ENCODE measurements at places on chromosomes 2 and 18.

- no peak for DNase-seq
Observed at GRCh38 chr18:33706391-33706790, 128.4 kb downstream of the ASXL3 start.

DNA sequence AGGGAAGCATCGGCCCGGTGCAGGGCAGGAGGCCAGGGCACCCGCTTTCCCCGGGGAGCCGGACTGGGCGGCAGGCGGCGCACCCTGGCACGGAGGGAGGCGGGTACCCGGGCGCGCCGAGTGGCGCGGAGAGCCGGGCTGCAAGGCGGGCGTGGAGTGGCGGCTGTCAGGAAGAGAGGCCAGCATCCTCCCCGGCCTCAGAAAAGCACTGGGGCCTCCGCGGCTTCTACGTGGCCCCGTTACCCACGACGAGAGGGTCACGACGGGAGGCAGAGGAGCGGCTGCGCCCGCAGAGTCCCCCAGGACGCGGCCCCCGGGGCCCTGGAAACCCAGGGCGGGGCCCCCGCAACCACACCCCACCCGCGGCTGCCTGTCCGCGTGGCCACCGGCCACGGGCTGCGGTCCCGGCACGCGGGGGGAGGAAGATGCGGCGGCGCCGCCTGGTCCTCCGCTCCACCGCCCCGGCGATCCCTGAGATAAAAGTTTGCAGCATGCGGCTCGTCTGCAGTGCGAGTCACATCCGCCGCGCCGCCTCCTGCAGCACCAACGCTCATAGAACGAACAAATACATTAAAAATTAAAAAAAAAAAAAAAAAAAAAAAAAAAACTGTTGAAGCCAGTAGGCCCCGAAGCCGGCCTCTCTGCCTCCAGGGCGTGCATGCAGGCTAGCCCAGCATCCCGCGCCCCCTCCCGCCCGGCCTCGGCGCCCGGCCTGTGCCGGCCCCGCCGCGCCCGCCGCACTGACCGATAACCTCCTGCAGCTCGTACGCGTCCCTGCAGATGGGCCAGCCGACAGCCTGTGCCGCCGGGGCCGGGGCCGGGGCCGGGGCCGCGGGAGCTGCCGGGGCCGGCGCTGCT is 683 bp downstream of the STK39 start:
- DNase-seq, result peak; percentile 36

GRCh38 chr2:106158871-106159270 is 35.2 kb downstream of the UXS1 start:
- DNase-seq, result no peak

DNA sequence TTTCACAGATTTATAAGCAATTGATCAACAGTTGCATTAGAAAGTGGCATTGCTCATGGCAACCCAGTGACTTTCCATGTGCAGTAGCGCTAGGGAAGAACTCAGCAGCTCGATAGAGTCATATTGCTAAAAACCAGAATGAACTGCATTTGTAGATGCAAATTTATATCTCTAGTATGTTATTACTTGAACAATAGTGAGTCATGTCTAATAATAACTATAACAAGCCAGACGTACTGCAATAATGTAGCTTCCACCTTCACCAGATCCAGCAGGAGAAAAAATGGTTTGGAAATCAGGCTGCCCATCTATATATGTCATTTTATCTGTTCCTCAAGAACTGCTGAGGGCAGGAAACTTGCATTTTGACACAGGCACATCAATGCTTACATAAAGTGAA is 66.5 kb upstream of the FIGN start:
- no peak for DNase-seq

GRCh38 chr2:105364436-105365139 is 27.2 kb downstream of the C2orf49 start:
- DNase-seq, result no peak

- DNase-seq, result peak; percentile 21
Observed at GRCh38 chr2:118539290-118539689, 308.2 kb downstream of the EN1 start.

GRCh38 chr2:145743011-145743410 is 1223.1 kb upstream of the ZEB2 start:
- DNase-seq, result no peak

DNA sequence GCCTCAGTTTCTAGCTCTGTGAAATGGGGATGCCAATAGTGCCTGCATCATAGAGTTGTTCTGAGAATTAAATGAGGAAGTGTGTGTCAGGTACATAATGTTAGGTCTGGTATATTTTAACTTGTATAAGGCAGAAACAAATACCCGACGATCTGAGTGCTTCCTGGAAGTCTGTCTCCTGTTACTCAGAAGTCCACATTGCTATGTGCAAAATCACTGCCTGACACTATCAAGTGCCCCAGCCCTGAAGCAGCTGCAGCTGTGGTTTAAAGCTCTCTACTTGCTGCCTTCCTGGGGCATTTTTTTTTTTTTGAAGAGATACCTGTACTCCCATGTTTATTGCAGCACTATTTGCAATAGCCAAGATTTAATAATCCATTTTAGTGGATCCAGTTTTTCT is 125.3 kb downstream of the SLC4A3 start:
- DNase-seq, result no peak

DNA sequence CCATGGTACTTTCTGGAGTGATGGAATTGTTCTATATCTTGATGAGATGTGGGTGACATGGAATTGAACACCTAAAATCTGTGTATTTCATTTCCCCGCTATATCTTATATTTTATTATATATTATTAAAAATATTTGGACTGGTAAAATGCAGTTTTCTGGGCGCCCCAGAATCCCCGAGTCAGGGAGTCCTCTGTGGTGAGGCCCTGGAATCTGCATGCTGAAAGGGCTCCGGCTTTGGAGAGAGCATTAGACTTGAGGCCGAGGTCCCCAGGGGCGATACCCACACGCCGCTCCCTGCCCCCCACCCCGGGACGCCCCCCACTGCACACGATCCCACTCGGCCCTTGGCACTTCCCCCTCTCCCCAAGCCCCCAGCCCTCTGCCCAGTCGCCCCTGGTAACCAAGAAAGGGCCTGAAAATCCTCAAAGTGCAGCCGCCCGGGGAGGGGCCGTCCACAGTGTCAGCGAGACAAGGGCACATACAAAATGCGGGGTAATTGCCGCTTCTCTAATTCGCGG is 126.0 kb downstream of the ZFP36L2 start:
- DNase-seq, result no peak

DNA sequence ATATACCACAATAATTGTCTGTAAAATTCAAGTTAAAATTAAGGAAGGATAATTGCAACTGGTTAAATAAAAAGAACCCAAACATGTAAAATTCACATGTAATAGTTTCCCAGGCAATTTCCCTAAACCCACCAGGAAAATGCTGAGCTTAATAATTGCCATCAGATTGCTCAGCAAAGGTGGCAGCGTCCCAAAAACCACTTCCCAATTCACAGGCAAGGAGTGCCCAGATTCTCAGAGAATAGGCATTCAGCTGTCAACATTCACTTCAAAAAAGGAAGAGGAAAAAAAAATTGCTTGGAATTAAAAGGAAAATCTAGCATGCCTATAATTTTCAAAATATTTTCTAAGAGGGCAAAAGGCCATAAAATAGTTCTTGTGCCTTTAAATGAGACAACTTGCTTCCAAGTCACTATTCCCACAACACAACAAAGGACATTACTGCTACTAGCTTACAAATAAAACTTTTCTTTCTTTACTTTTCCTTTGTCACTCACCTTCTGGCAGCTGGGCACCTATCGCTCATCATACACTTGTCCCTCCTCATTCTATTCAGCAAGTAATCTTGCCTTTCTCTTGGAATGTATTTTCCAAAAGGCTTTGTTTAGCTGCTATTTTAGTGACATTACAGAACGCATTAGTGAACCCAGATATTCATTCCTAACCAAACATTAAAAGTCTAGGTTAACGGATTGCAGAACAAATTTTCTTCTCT is 15.2 kb downstream of the SRBD1 start:
- peak; percentile 82 for DNase-seq

- DNase-seq, result no peak
Observed at GRCh38 chr2:239202836-239203235, 198.0 kb downstream of the HDAC4 start.

DNA sequence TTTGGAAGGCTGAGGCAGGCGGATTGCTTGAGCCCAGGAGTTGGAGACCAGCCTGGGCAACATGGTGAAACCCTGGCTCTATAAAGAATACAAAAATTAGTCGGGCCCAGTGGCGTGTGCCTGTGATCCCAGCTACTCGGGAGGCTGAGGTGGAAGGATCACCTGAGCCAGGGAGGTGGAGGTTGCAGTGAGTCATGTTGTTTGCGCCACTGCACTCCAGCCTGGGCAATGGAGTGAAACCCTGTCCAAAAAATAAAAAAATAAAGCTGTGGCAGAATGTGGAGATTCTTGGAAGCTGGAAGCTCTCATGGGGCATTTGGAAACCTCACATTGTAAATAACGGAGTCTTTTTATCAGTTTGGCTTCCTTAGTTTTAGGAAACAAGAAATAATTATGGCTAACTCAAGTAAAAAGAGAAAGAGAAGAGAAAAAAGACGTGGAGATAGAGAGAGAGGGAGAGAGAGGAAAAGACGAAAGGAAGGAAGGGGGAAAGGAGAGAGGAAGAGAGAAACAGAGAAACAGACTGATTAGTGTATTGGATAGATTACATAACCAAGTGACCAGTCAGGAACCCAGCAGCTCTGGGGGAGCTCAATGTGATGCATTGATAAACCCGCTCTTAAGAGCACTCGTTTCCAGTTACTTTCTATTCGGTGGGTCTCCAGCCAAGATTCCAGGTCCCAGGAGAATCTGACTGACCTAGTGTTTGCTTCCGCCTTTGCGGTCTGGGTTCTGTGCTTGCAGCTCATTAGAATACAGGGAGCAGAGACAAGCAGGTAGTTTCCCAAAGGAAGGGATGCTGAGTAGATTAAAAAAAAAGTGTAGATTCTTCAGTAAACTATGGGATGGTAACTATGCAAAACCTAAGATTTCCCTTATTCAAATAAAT is 1.1 kb upstream of the SPAST start:
- peak; percentile 61 for DNase-seq

- DNase-seq, result no peak
Observed at GRCh38 chr2:240935103-240935876, 29.2 kb downstream of the CROCC2 start.

DNA sequence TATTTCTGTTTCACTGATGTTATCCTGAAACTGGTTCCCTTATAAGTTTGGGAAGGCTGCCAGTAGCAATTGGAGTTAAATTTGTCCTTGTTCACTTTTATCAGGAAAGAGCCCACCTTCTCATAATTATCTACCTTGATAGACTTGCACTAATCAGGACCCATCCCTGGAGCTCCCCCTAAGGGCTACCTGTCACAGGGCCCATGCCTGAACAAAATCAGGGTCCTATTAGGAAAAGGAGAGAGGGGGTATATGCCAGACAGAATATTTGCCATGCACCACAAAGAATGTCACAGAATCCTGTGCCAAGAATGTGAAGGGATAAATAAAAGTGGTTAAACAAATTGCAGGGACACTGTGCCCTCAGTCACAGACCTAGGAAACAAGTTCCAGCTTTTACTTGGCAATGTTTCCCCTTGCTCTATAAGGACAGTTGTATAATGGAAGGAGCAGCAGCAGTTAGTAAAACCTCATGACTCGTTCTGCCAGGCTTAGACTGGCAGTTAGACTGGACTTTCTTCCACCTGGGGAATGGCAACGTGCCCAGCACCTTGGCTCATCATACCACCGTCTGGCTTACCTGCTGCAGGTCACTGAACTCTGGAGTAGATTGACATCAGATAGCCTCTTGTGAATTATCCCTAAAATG is 32.3 kb upstream of the VWC2L start:
- no peak for DNase-seq

Data from stromal cell of bone marrow (primary cell).